Left kidney (tissue), 8 donors: ENCODE measurements at places on chromosomes 4 and X. TPM values are rescaled to one million over a fixed set of nuclear protein-coding genes. Genes with fewer than 3 reads are reported as not detected.

GRCh38 chr4:4350909-4351308 is 36.0 kb upstream of the NSG1 start:
- no peak for DNase-seq

DNA sequence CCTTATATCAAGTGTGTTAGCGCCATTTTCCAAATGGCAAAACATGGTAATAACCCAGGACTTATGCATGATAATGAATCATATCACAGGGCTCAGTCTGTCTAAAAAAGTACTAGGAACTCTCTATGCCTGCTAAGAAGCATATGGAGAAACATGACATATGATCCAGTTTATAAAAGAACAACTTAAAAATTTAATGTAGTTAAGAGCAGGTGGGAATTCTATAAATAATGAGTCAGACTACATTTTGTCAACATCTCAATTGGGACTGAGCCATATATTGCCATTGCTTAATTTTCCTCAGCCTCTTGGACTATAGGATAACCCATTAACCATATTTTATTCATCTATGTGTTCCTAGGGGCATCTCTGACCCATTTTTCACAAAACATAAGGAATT is 360.4 kb upstream of the AGA start:
- DNase-seq: no peak

GRCh38 chrX:123728016-123728415 is 4.8 kb downstream of the THOC2 start:
- DNase-seq: no peak

GRCh38 chrX:26071618-26072017 is 66.5 kb upstream of the MAGEB18 start:
- DNase-seq: no peak

GRCh38 chr4:183399616-183400015 is 44.8 kb upstream of the CDKN2AIP start:
- DNase-seq: no peak

DNA sequence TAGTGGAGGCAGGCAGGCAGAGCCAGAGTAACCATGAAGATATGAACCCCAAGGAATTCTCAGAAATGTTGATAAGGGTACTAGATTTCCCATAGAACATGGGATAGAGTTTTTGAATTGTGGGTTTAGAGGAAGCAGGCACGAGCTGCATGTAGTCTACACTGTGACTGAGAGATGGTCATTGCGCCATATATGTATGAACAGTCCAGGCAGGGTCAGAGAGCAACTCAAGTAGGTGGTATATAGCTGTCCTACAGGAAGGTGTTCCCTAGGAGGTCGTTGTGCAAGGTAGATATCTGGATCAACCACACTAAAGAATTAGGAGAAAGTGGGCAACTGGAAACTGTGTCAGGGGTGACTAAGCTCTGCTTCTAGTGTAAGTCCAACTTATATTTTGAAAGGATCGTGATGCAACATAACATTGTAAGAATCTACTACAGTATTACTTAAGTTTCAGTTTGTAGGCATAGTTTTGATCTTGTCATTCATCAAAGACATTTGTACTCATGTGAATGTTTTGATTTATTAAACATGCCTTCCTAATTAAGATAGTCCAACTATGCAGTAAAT is 94.6 kb downstream of the HPGD start:
- DNase-seq: no peak

DNA sequence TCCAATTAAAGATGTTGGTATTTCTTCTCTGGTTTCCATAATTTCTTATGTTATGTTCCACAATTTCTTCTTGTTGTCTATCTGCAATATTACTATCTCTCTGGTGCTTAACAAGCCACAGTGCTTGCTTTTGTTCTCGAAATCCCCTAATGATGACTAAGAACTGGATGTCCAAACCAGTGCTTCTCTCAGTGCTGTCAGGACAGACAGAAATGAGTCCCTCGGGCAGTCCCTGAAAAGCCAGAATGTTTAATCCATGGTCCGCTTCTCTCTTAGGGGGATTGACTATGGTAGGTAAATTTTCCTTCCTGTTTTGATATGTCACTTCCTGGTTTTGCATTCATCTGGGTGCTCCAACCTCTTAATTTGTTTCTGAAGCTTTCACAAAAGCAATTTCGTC is 321.6 kb upstream of the PCDH10 start:
- no peak for DNase-seq

GRCh38 chrX:111444881-111445280 is 32.9 kb upstream of the DCX start:
- DNase-seq: no peak

DNA sequence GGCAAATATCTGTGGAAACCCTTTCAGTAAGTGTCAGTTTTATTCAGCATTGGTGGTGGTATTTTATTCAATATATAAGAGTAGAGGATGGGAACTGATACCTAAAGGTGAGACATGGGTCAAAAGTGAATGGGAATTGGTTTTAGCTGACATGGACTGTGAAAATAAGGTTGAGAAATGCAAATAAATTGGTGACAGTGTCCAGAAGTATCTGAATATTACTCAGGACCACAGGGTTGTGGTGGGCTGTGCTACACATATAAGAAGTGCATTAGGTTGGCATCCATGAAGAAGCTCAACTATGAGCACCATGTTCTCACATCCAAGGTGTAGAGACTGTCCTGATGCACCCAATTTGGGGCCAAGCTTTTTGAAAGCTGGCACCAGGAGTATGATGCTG is 45.0 kb downstream of the ETDC start:
- DNase-seq: no peak

- DNase-seq: no peak
Measured at GRCh38 chrX:16444353-16444752, 205.6 kb upstream of the S100G start.

- DNase-seq: no peak
Measured at GRCh38 chr4:152359208-152360044, 176.5 kb downstream of the FBXW7 start.

GRCh38 chrX:112865464-112866025 is 24.9 kb upstream of the AMOT start:
- no peak for DNase-seq

DNA sequence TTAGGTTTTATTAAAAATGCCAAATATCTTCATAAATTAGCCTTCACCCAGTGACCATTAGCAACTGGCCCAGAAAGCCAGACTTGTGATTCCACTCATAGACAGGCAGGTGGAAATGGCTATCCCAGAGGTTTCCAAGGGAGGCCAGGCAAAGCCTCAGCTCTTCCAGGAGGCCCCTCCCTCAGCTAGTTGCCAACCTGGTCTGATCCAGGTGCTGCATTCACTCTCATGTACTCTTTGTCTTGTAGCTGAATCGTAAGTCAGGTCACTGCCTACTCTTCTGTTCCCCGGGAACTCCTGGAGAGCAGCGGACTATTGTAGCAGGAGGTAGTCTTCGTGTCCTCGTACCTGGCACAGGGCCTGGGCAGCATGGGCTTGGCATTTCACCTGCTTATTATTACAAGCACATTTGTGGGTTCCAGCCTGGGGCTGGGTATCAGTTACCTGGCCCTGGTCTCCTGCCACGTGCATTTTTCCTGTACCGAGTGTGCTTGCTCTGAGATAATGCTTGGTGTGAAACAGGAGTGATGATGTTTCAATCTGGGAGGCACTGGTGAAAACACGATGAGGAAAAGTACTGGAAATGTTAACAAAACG is 101.6 kb downstream of the FAM193A start:
- no peak for DNase-seq

- no peak for DNase-seq
Measured at GRCh38 chr4:167469436-167469835, 235.1 kb upstream of the SPOCK3 start.

DNA sequence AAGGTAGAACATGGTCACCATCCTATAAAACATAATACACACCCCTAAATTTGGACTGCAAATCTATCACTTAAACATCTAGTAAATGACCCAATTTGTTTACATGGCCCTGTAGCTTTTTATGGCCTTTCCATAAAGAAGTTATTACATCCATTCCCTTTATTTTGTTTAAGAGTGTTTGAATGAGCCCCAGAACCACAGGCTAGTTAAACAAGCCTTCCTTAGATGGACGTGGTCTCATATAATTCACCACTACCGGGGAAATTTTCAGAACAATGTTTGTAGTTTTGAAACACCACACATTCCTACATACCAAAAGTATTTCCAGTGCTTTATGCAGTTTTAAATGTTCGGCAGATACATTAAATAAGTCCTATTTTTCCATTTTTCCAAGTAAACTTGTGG is 12.3 kb downstream of the PDGFC start:
- no peak for DNase-seq

DNA sequence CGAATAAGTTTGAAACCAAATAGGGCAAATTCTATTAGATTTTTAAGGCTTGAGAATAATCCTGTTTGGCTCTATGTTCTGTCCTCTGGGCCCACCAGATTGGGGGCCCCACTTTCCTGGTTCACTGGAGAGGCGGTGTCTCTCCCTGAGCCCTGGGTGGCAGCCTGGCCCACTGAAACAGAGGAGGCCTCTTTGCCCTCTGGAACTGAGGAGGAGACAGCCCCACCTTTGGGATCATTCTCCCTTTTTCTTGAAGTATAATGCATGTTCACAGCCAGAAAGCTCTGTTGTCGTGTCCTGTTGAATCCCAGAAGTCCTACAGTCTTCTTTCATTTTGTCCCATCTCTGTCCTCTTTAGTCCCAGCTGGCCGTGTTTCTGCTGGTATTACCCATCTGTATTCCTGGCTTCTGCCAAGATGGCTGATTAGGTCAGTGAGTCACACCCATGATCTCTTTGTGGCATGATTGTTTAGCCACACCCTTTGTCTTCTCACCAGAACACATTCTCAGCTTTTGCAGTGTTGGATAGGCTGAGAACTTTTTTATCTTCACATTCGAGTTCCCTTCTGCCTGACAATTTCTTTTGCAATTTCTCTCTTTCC is 8.1 kb upstream of the TBC1D25 start:
- no peak for DNase-seq

Gene GLRB
- 16.5 TPM for polyA plus RNA-seq

Gene ARSJ
- 18.1 TPM for polyA plus RNA-seq

Gene MND1
- polyA plus RNA-seq: 22.6 TPM

Gene GAGE12J
- not detected for polyA plus RNA-seq

Gene PCDH11X
- polyA plus RNA-seq: 0.12 TPM

Gene STBD1
- polyA plus RNA-seq: 1.3 TPM

Gene CXorf65
- polyA plus RNA-seq: not detected

Gene FAM9B
- polyA plus RNA-seq: 0.25 TPM

Gene FGFBP2
- polyA plus RNA-seq: 0.25 TPM

Gene ZNF141
- polyA plus RNA-seq: 54.6 TPM

Gene AKAP4
- polyA plus RNA-seq: 0.07 TPM
